ENCODE measurements at places on chromosomes 6 and 20. TPM values are rescaled to one million over a fixed set of nuclear protein-coding genes. Genes with fewer than 3 reads are reported as not detected.

- DNase-seq = no peak
Observed at GRCh38 chr6:43334466-43335095, 26.0 kb upstream of the CRIP3 start.

DNA sequence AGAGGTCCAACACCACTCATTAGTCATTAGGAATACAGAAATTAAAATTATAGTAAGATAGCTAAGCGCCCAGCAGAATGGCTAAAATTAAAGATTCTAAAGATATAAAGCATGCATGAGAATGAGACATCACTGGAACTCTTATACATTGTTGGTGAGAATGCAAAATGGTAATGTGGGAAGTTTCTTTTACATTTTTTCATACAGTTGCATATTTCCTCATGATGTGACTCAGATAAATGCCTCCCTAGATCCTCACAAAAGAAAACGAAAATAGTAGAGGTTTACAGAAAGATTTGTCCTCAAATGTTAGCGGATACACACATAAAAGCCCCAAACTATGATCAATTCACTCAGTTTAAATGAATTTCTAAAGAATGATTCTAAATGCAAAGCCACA lies 633.7 kb upstream of the GJE1 start:
- no peak for DNase-seq

- no peak for DNase-seq
Observed at GRCh38 chr6:130159956-130160355, 62.8 kb downstream of the SAMD3 start.

- no peak for DNase-seq
Observed at GRCh38 chr20:15627501-15627903, 945.7 kb downstream of the KIF16B start.

DNA sequence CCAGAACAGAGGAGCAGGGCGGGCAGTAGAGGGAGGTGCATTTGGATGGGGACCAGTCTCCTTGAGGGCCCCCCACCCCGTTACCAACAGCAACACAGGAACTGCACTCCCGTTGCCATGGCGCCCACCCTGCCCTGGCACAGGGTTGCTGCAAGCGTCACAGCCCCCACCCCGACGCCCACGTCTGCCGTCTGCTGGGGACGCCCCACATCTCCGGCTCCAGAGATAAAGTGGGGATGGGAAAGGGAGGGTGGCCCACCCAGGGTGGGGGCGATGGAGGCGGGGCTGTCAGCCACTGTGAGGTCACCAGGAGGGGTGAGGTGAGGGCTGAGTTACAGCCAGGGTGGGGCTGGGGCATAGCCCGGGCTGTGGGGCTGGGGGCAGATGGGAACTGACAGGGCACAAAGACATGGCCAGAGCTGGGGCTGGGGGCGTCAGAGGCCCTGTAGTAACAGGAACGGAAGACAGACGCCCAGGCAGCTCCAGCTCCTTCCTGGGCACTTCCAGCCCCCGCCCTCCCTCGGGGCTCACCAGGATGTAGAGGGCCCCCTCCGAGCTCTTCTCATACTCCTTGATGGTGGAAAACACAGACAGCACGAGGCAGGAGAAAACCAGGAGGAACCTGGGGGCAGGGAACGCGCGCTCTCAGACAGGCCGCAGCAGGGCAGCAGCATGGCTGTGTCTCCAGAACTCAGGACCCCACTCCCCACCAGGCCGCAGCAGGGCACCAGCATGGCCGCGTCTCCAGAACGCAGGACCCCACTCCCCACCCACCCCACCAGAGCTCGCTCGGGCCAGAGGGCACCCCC lies 26.0 kb downstream of the KCNQ2 start:
- no peak for DNase-seq

DNA sequence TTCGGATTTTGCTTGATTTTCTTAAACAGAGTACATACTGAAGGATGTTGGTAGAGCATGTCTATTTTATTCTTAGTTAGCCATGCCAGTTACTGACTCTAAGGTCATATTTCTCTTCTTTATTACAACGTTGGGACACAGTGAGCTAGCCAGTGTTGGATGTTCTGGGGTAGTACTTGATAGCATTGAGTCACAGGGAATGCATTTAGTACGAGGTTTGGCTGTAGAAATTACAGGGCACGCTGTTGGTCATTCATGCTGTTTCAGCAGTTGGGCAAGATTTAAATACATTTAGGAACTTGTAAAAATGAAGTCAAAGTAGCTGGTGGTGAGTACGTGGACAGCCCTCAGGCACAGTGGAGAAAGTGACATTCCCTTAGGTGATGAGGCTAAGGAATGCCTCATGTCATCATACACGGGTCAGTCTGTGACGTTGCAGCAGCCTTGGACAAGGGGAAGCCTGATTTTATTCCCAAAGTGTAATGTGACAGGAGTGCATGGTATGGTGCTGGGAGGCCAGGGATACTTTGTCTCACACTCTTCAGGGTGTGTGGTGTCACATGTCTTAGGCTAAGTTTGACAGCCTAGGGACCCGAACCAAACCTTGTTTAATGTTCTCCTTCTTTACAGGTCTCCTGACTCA lies 57.7 kb upstream of the SLC22A1 start:
- DNase-seq = no peak

- no peak for DNase-seq
Observed at GRCh38 chr6:127900935-127901334, at the start of gene THEMIS. Gene THEMIS, minus strand, starts transcription at chr6:127901058. Its CDS starts 126 bp downstream, at chr6:127900932.

GRCh38 chr6:137659871-137660270 lies 165.7 kb upstream of the OLIG3 start:
- DNase-seq = peak; percentile 58

Gene SIGLEC1
- total RNA-seq = not detected

Gene FOXC1
- total RNA-seq = 6.8 TPM

Gene KLC4
- total RNA-seq = 47.7 TPM

Gene GRM1
- total RNA-seq = not detected

Gene C6orf58
- not detected for total RNA-seq

Data from Caco-2 (cell line).